ENCODE measurements at places on chromosomes 5 and 9.

DNA sequence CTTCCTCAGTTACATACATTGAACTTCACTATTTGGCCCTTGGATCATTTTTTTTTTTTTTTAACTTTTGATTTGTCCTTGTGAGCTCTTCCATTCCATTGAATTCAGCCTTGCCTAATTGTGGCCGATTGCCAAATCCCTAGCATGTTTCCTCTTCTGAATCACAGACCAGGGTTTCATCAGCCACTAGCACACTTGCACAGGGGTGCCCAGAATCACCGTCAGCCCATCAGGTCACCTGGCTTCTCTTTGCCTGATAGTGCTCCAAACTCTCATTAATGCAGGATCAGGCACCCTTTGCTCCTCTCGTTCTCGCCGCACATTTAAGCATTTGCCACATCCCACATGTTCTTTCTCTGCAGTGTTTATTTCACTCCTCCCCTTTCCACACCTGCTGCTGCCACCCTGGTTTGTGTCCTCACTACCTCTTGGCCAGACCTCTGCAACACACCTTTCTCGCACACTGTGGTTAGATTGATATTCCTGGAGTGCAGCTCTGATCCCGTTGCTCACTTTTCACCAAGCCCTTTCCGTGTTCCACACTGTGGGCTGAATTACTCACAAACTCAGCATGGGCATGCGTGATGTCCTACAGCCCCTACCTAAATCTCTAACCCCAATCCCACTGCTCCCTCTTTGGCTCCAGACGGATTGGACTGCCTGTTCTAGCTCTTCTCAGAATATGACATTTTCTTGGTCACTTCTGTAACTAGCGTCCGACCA lies 9.8 kb downstream of the PIK3R1 start:
- no peak for DNase-seq

GRCh38 chr5:125316915-125317535 lies 570.6 kb upstream of the ZNF608 start:
- no peak for DNase-seq

GRCh38 chr9:130824643-130825350 lies 10.3 kb upstream of the ABL1 start:
- peak; percentile 61 for DNase-seq

DNA sequence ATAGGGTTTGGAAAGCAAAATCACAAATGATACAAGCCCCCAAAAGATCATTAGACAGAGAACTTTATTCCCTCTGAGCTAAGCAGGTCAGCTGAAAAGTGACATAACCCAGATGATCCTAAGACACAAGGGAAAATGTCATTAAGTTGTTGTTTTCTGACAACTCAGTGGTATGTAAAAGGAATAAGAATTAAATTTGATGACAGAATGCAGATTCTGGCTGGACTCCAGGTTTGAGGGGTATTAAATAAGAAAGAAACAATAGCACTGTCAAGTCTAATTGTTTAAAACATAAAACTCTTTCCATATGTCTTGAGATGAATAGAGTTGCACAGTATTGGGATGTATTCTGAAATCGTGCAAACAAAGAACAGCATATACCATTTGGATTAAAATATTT lies 429.9 kb downstream of the CAAP1 start:
- DNase-seq = no peak

DNA sequence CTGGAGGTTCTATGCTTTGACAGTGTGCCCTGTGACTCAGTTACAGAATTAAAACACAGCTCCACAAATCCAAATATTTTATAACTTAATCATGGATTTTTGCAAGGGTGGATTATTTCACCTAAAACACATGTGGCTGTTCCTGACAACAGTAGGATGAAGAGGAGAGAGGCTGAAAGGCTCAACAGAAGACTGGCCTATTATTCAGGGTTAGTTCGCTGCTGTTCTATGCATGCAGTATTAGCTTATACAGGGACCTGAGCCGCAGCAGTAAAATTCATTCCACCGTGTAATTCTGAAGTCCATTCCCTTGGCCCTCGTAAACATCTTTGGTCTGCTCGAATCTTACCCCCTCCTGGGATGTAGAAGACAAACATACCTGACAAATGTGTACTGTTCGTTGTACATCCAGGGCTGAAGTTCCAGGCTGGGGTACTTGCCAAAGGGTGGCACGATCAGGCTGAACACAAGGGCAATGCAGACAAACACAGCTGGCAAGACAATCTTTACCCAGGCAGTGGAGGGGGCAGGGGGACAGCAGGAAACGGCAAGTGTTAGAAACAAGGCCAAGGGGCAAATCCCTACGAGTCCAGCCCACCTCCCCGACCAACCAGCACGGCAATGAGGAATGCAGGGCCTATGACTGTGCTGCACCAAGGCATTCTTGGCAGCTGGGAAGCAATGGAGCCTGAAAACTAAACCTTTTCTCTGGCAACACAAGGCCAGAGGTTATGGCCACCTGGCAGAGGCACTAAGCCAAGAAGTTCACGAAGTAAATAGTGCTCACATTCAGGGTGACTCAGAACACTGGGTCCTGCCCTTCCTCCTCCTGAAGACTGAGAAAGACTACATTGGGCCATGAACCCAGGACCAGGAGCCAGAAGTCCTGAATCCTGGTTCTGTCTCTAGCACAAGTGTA lies 46.8 kb downstream of the NIPSNAP3B start:
- no peak for DNase-seq

- no peak for DNase-seq
These were observed 205.0 kb upstream of the DAPK1 start for GRCh38 chr9:87292449-87293191.

- no peak for DNase-seq
These were observed 46.4 kb downstream of the SARDH start for GRCh38 chr9:133691626-133692363.

GRCh38 chr9:68898781-68899439 lies 115.0 kb downstream of the PRKACG start:
- no peak for DNase-seq

DNA sequence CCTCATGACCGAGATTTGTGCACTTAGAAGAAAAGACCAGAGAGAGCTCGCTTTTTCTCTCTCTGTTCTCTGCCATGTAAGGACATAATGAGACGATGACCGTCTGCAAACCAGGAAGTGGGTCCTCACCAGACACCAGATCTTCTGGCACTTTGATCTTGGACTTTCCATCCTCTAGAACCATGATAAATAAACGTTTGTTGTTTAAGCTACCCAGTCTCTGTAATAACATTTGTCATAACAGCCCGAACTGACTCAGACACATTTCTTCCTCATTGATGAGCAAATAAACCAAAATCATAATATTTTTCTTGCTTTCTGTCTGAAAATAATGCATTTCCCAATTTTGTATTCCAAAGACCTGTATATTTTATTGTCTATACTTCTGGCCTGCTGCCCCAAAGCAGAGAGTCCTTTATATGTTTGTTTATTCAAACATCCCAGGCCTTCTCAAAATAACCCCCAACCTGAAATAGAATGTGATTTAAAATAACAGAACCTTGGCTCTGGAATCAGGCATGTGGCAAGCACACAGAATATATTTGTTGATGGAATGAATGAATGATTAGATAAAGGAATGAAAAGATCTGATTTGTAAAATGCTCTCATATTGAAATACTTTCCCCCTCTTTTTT lies 396.5 kb downstream of the ADGRV1 start:
- DNase-seq = no peak

DNA sequence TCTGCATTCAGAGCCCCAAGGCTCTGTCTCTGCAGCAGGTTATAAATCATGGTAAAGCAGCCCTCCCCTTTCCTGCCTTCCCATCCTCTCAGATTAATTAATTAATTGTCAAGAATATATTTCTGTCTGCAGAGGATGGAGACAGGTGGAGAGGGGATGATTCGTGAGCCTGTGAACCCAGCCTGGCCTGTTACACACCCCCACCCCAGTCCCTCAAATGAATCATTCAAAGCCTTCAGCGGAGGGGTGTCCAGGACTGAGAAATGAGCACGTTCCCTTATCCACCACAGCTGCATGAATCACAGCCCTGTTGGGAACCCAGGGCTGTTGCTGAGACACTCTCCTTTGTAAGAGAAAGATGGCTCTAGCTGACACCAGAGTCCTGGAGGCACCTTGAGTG lies 56.0 kb downstream of the NIPAL4 start:
- DNase-seq = no peak

DNA sequence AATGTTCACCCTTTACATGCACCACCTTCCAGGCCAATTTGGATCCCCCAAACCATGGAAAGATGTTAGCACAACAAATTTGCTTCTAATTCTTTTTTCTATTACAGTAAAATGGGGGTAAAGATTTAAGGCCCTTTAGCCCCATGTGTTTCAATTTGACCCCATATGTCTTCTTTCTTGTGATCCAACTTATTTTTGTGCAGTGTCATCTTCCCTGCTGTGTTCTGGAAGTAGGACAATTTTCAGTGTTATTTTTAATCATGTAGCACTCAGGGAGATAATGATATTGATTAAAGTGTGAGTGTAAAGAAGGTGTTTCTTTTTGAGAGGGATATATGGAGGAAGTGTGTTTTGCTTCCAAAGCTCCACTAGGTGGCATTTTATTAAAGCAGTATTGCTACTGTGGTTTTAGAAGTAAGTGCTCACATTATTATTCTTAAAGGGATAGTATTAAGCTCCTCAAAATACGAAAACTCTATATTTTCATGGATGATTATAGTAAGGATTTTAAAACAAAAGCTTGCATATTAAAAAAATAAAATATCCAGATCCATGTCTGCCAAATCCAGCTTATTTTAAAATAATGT lies 118.7 kb upstream of the ATP10B start:
- DNase-seq = no peak

DNA sequence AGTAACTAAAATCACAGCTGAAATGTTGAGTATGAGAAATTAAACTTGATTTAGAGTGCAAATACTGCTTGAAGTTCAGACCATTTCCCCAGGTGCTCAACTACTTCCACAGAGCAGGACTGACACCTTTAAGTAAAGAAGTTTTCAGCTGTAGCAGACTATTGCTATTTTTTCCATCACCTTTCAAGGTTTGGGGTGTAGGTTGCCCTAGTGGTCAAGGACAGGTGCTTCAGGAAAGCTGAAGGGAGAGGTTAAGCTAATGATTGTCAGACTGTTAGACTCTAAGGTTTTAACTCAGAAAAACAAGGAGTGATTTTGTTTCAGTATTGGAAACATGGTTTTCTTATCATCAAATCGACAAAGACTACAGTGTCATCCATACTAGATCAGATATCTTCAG lies 162.1 kb downstream of the CCDC192 start:
- DNase-seq = no peak

DNA sequence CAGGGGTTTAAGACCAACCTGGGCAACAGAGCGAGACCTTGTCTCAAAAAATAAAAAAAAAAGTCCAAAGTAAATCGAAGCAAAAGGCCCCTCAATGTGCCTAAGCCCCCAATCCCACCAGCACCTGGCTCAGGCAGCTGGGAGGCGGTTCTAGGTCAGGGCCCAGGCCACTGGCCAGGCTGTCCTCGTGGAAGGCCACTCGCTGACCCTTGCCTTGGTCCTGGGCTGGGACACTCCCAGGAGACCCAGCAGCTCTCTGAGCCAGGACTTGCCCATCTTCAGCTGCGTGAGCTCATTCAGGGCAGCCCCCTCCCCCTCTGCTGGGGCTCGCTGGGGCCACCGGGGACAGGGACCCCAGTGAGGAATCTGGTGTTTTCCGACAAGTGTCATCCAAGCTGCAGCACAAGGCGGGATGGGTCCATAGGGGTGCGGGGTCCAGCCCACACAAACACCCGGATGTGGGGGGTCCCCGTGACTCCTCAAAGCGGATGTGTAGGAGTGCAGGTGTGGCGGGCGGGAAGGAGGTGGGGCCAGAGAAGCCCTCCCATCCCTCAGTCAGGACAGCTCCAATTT lies 4.0 kb downstream of the AGPAT2 start:
- no peak for DNase-seq

- no peak for DNase-seq
These were observed 301.1 kb downstream of the NR3C1 start for GRCh38 chr5:143102411-143102810.

DNA sequence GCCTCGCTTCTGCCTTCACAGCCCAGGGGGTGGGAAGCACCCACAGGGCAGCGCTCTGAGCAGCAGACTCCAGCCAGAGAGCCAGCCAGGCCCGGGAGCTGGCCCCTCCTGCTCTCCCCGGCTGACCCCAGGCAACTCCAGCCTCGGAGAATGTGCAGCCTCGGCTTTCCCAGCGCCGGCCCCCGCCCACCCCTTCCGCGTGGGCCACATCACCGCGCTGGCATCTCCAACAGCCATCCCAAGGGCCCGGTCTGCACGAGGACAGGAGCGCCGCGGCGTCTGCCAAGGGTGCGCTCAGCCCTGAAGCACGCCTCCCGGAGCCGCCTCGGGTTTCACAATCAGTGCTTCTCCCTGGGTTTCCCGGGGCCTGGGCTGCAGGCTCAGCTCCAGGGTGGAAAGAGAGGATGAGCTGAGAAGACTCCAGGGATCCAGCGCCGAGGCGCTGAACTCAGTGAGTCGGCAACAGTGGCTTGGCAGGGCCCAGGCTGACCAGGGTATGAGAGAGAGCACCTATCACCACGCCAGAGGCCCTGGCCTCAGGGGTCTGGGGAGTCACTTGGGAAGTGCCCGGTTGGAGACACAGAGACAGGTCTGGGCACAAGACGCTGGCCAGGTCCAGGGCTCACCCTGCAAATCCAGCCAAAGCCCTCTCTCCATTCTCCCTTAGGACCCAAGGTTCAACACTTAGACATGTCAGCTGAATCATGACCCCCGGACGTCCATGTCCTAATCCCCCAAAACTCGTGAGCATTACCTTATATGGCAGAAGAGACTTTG lies 79.6 kb downstream of the ADAMTS2 start:
- no peak for DNase-seq

GRCh38 chr9:99485459-99485858 lies 263.4 kb downstream of the SEC61B start:
- DNase-seq = no peak

- DNase-seq = no peak
These were observed 39.0 kb upstream of the POC5 start for GRCh38 chr5:75756211-75756610.

DNA sequence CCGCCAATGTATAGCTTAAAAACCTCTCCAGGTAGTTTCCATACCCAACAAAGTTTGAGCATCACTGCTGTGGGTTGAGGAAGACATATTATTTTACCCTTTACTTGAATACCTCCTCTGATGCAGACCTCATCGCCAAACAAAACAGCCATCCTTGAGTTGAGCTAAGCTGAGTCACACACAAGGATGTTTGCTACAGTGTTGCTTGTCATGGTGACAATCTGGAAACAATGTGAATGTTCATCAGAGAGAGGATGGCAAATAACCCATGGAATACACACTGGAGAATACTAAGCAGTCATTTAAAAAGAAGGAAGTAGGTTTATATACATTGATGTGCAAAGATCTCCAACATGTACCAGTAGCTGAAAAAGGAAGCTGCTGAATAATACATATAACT lies 41.1 kb upstream of the TCF7 start:
- no peak for DNase-seq
